Stimulated activated CD8-positive, alpha-beta memory T cell treated with anti-CD3 and anti-CD28 coated beads, Interleukin-4, amount 100 ng/mL, for 48 hours (primary cell): ENCODE measurements at places on chromosomes 5 and 9.

DNA sequence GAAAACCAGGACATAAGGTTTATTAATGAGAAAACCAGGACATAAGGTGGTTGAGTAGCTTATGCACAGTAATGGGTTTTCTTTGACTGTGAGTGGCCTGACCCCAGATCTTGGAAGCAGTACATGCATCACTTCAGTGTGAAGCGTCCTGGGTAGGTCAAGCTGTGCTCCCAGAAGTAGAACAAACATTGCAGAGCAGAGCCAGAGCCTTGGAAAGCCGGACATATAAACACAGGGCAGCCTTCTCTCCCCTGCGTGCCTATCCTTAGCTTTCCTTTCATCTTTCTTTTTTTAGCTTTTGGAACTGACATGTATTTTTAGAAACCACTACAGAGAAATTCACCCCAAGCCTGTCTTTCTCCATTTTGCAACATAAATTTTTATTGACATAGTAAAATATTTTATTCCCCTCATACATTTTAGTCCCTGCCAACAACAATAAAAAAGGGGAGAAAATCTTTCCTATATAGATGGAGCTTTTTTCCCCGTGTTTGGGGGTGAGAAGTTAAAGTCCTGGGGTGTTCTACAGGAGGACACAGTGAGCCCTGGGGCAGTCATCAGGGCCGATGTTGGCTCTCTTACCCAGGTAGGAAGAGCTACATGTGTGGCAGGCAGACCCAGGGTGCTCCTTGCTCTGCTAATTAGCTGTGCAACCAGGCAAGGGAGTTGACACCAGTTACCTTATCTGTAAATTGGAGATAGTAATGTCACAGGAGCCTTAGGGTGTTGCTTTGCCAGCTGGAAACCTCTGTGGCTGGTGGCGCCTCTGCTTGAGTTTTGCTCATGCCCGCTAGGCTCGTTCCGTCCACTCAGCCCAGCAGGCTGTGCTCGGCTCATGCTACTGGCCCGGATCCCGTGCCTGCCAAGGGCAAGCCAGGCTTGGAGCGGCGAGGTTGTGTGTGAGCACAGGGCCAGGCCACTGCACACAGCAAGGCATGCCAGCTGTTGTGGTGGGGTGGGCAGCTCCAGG is 389.6 kb downstream of the KDM4C start:
- no peak for DNase-seq

DNA sequence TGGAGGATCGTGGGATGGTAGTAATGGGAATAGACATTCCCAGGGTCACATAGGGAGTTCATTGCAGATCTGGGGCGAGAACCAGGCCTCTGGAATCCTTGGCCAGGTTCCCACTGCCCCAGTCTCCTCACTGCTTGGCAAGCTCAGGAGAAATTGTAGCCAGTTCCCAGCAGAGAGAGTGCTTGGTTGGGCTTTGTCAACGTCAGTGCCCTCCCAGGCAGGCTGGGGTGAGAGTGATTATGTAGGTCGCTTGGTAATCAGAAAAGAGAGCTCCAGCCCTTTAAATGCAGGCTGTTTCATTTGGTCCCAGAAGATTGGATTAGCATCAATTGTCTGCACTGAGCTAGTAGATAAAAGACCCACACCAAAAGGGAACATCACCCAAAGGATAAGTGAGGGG is 51.8 kb upstream of the GALNT10 start:
- DNase-seq = no peak

GRCh38 chr5:111932628-111933027 is 175.6 kb upstream of the NREP start:
- DNase-seq = no peak

DNA sequence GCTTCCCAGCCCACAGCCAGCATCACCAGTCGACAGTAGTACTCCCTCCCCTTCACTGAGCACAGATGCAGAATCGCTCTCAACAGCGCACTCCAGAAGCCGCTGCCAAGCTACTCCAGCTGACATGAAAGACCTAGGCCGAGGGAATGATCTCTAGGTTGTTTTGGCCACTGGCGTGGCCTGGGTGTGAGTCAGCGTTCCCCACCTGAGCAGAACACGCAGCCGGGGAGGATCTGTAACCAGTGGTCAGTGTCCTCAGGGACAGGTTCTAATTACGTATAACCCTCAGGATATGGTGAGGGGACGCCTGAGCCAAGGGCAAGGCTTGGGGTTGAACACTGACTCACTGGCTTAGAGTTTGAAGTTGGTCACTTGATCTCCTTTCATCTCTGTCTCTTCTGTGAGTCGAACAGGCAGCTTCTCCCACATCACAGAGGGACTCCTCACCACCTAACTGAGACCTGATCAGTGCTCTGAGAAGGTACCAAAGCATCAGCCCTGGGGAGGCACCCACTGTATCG is 76.9 kb upstream of the IL17B start:
- no peak for DNase-seq

DNA sequence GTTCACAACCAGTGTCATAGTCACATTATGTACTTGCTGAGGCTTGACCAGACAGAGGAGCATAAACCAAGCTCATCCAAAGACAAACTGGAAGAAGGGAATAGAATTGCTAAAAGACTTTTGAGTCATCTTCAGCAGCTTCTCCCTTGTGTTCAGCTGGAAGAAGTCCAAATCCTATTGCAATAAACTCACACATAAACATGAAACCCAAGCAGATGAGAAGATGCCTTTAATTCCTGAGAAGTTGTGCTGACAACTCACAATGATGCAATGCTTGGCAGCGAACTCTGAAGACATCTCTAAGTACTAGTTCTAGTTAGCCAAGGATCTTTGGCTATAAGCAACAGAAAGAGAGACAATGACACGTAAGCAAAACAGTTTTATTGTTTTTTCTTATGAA is 642.1 kb downstream of the KCTD16 start:
- no peak for DNase-seq

GRCh38 chr9:4465910-4466309 is 24.4 kb upstream of the SLC1A1 start:
- DNase-seq = no peak

- DNase-seq = peak; percentile 50
These were observed 432 bp downstream of the STARD4 start for GRCh38 chr5:111511831-111512374.

- DNase-seq = peak; percentile 86
These were observed 26.3 kb downstream of the SLC25A25 start for GRCh38 chr9:128094166-128094949.

- no peak for DNase-seq
These were observed 185.9 kb downstream of the SEMA6A start for GRCh38 chr5:116388564-116389258.

DNA sequence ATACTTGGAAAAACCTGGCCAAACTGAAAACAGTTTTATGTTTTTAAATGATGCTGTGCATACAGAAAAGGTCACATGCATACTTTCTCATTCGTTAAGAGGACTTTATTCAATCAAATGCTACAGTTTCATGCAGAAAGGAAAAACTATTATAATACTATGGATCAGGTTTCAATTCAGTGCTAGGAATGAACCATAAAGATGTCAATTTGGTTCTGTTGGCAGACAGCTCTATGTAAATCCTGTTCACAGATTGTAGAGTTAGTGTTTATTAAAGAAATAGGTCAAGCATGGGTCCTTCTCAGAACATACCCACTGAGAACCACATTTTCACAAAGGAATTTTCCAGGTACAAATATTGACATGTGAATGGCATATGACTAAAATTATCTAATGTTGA is 57.1 kb downstream of the RETREG1 start:
- DNase-seq = no peak

- no peak for DNase-seq
These were observed 198.5 kb downstream of the CACNA1B start for GRCh38 chr9:138075961-138076649.

- no peak for DNase-seq
These were observed 49.5 kb downstream of the C5orf22 start for GRCh38 chr5:31581498-31582099.

GRCh38 chr9:89304020-89304833 is 6.8 kb upstream of the CKS2 start:
- no peak for DNase-seq

DNA sequence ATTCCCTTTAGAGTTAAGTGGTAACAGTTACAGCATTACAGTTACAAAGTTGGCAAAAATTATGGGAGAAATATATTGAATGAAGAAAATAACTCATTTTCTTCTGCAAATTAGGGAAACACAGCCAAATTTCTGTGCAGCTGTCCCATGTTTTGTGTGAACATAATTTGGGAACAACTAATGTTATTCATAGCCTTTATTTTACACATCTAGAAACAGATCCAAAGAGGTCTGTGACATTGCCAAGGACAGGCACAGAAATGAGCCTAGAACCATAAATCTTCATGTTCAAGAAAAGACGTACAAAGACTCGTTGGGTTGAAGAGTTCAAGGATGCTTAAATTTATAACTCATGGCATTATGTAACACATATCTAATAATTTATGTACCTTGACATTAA is 114.1 kb upstream of the TXNDC8 start:
- DNase-seq = no peak

DNA sequence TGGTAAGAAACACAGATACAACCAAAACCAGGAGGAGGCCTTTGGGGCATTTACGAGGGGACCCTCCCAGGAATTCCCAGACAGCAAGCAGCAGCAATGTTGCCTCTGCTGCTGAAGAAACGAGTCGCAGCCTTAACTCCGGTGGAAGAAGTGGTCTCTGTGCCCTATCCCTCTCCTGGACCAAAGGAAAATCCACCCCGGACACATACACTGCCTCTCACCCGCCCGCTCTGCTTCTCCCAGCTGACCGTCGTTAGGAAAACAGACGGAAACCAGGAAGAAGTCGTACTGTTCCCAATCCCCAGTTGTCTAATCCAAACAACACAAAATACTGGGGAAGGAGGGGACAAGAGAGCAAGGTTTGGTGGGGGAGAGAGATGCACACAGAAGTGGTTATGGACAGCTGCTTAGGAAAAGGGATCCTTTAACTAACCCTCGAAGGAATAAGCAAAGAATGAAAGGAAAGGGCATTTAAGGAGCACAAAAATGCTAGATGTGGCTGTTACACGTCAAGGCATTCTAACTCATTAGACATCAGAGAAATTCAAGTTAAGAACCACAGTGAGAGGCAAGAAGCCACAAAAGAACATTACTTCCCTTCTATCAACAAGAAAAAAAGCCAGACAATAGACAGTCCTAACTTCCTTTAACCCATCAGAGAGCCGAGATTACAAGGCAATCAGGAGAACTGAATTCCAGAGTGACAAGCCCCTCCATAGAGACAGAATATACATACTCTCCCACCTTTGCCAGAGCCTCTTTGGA is 71.9 kb downstream of the ACTL7B start:
- no peak for DNase-seq

GRCh38 chr9:125959315-125959714 is 212.1 kb downstream of the PBX3 start:
- DNase-seq = no peak

- no peak for DNase-seq
These were observed 17.3 kb downstream of the EEIG1 start for GRCh38 chr9:127963359-127964064.

DNA sequence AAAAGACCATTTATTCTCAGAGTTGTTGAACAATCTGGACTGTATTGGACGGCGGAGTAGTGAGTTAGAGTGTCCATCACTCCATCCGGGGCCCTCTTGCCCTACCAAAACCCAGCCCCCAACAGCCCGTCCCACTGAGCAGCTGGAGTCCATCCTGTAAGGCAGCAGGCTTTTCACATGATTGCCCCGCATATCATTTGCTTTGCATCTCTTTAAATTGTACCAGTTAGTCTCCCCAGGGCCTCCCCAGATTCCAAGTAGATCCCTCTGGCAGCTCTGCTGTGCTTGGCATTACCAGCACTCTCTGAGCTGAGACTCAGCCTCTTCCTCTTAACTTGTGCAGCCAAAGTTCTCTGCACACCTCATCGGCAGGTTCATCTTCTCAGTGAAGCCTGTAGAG is 48.6 kb upstream of the ADCY2 start:
- no peak for DNase-seq

GRCh38 chr5:35709688-35710087 is 92.0 kb downstream of the SPEF2 start:
- DNase-seq = no peak

DNA sequence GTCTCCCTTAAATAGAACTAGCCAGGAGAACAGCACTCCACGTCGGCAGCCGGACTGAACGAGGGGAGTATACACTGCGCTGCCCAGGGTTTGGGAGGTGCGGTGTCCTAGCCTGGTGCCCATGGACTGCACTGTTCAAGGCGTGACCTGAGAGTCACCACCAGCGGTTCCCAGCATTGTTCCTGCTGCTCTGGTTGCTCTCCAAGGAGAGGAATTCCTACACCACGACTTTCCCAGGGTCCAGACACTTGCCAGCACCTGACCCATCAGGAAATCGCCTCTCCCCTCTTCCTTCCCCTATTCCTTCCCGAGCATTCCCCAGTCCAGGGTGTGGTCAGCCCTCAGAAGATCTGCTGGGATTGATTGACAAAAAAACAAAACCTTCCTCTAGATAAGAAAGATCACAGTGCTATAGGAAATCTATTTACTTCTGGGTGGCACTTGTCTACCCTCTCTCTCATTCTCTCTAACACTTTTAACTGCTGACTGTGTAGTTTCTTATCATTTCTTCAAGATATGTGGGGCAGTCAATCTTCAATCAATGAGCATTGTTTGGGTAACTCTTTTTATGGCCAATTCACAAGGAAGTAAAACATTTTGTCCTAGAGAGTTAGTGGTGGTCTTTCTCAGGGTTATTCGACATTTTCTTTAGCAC is 297.8 kb upstream of the ACTBL2 start:
- no peak for DNase-seq

- no peak for DNase-seq
These were observed 128.2 kb upstream of the NFIB start for GRCh38 chr9:14441976-14442651.

- DNase-seq = no peak
These were observed 1860.7 kb upstream of the WWC1 start for GRCh38 chr5:166430491-166431319.

- DNase-seq = no peak
These were observed 10.2 kb upstream of the ANKH start for GRCh38 chr5:14881826-14882225.

DNA sequence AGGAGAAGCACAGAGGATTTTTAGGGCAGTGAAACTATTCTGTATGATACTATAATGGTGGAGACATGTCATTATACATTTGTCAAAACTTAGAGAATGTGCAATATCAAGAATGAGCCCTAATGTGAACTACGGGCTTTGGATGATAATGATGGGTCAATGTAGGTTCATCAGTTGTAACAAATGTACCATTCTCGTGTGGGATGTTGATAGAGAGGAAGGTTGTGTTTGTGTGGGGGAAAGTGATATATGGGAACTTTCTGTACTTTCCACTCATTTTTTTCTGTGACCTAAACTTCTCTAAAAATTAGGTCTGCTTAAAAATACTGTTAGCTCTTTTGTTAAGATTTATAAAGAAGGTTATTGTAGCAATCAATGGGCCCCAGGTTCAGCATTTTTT is 138.9 kb downstream of the SPATA31D1 start:
- DNase-seq = no peak

DNA sequence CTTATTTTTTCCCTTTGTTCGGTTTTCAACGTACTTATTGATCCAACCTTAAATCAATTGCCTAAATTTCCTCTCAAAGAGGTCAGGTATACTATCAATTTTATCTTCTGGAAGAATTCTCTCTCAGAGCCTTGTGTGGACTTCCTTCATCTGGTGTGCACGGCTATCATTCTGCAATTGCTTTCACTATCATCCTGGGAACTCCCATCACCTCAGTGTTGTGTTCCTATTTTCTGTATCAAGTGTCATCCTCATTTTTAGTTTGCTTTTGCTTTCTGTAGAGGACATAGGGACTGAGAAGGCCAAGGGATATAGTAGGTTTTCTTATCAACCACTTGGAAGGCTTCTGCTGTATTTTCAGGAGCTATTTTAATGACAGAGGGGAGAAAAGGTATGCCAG is 11.3 kb downstream of the STOM start:
- DNase-seq = no peak
